ACHN (cell line): ENCODE measurements at places on chromosomes 4 and X.

DNA sequence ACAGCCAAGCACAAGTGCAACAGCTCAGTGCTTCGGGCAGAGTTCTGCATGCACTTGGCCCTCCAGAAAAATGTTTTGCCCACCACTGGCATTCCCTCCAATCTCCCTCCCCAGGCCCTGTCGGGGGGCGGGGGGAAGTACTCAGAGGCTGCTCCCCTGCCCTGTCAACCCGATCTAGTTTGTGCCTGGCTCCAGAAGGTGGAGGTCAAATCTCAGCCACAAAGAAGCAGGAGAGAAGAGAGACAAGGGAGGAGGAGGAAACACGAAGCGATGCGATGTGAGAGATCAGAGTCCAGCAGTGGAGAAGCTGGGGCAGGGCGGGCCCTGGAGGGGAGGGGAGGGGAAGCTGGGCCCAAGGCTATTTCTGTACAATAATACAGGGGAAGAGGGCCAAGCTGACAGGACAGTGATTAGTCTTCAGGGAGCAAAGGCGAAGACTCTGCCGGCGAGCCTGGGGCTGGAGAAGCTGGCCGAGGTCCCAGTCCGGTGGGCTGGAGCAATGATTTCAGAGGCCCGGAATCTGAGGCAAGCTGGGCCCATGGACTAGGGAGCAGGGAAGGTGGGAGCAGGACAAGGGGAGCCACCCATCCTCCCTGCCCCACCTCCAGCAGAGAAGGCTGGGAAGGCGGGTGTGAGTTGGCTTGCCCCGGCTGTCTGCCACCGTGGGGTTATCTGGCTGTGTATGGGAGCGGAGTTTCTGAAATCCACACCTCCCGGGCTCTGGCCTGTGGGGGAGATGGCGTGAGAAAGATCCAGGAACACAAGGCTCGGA lies 167.1 kb downstream of the EFNB1 start:
- no peak for DNase-seq

GRCh38 chrX:20965270-20966044 lies 408.8 kb upstream of the CNKSR2 start:
- DNase-seq, result no peak

DNA sequence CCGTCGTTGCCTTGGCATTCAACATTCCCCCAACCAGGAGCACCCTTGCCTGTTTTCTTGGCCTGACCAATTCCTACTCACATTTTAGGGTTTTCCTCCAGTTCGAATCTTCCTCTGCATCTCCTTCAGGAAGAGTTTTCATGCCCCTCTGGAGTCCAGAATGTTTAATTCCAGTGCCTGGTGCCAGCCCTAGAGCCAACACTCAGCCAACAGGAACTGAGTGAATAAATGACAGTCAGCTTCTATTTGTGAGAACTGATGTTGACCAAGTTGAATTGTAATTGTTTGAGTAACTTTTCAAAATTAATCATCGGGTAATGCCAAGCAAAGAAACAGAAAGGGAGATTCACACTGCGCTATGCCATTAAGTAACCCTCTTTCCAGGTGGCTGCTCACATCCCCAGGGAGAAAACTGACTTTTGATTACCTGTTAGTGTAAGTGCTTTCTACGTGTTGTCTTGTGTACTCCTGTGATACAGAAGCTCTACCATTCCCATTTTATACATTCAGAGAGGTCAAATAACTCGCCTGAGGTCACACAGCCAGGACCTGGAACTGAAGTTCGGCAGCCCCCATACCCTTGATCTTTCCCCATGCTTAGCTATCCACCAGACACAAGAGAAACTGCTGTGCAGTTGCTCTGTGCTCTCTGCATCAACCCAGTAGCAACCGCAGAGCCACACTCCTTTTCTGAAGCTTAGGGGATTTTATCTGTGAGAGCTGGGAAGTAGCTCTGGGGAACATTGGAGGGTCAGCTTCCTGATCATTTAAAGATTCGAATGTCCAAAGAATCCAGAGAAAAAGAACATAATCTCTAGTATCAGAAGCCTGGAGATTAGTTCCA lies 19.0 kb upstream of the SLC2A9 start:
- DNase-seq, result no peak

GRCh38 chrX:12891915-12892506 lies 14.4 kb upstream of the TLR8 start:
- DNase-seq, result no peak
